DMS79 (cell line): ENCODE measurements at places on chromosomes 12 and 14.

DNA sequence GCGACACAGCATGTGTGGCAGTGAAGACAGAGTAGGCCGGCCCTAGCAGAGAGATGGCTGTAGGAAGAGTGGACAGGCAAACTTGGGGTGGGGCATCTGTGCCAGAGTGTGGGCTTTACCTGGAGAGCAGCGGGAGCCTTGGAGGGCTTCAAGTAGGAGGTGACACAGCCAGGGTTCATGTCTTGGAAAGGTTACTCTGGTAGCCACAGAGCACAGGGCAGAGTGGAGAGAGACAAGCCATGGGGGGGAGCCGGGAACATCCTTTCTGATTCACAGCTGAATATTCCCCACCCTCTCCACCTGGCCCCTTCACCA is 53.5 kb upstream of the DIO3 start:
- no peak for DNase-seq

GRCh38 chr12:61538951-61539350 is 721.3 kb upstream of the USP15 start:
- DNase-seq: no peak

- no peak for DNase-seq
Measured at GRCh38 chr14:67857778-67858350, 38.3 kb downstream of the RAD51B start.

GRCh38 chr12:119204131-119204530 is 25.4 kb downstream of the HSPB8 start:
- DNase-seq: no peak

- DNase-seq: no peak
Measured at GRCh38 chr14:50451854-50452253, 55.2 kb upstream of the CDKL1 start.

- no peak for DNase-seq
Measured at GRCh38 chr14:90785471-90785870, 30.8 kb downstream of the TTC7B start.

GRCh38 chr14:61438036-61438435 is 116.7 kb downstream of the PRKCH start:
- DNase-seq: no peak

DNA sequence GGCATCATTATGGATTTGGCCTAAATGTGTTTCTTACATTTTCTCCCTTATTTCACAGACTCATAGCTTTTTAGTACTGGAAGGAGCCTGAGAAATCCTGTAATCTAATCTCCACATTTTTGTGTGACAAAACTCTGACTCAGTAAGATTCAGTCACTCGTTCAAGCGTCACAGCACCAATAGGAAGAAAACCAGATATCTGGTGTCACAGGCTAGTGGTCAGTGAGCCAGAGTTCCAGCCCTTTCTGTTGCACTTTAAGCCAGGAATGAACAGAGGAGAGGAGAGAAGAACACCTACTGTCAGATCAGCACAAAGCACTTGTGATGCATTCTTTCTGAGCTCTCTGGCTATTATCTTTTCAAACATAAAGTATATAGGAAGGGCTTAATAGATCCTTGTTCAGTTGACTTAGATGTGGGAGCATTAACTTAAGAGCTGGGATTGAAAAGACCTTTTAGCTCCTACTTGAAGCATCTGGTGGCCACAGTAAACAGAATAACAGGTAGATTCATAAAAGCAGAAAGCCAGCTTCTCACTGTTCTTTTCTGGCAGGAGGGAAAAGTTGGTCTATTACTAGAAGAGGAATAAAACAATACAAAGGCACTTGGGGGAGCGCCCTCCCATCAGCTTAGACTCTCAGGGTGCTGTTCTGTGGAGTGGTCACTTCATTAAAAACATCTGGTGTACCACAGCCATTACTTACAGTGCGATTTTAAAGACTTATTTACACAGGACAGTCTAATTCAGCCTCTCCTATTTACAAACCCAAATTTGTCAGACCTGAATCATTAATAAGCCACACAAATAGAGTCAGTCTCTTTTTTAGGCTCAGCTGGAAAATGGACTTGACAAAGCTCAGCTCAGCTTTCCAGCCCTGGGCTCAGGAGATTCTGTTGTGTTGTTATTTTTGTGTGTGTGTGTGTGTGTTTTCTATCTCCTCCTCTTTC is 12.2 kb upstream of the NID2 start:
- DNase-seq: peak; percentile 78

GRCh38 chr12:122356192-122356635 is 66.3 kb downstream of the CLIP1 start:
- no peak for DNase-seq

DNA sequence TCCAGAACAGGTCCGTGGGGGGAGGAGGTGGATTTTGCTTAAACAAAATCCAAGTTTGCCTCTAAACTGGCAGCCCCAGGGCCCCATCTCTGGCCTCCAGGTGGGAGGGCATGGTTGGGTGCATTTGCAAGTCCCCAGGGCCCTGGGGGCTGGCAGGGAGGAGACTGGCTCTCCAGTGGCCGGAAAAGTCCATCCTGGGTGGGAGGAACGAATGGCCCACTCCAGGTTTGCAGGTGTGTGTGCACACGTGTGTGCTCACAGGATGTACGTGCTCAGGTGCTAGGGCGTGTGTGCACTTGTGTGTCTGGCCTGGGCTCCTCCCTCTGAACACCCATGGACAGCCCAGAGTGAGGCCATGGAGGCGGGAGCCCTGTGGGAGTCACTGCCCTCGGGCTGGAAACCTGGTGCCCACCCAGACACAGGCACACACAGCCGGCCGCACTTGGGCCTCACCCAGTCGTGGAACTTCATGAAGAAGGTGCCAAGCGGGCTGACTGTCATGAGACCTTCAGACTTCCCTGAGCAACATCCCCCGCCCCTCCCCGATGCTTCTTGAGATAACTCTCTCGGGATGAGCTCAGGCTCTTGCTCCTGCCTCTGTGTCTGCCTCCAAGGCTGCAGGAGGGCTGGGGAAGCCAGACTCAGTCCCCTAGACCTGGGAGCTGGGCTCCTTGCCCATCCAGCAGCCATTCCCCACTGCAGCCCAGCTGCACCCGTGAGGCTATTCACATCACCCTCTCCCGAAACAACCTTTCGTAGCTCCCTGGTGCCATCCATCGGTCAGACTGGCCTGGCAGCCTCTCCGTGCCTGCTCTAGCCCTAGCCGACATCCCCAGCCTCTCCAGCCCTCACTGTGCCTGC is 9.4 kb downstream of the AHNAK2 start:
- DNase-seq: peak; percentile 63

DNA sequence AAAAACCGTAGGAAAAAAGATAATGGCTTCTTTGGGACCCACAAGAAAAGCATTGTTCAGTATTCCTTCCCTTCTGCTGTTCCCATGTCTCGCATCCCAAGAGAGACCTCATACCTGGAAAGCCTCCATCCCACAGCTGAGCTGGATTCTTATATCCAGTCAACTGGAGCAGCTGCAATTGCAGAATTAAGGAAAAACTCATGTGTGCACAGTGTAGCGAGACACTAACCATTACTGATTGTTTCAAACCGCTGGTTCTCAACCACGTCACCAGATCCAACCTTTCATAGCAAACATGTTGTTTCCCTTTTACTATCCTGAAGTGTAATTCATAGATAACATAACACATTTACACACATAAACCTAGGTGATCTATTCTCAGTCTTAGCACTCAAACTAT is 5.5 kb upstream of the RNASE10 start:
- no peak for DNase-seq

DNA sequence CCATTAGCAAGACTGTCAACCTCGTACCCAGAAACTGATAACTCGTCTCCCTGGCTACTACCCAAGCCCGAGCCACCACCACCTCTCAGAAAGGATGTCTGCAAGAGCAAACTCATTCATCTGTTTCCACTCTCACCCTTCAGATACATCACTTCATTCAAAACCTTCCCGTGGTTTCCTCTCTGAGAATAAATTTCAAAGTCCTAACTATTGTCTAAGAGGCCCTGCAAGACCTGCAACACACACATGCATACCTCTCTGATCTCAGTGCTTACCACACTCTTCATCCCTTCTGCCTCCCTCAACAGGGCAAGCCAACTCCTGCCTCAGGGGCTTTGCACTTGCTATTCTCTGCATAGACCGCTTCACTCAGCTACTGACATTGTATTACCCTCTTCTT is 40.6 kb downstream of the PPP1R13B start:
- peak; percentile 21 for DNase-seq

- DNase-seq: no peak
Measured at GRCh38 chr12:52616680-52617402, 1.5 kb downstream of the KRT73 start.

DNA sequence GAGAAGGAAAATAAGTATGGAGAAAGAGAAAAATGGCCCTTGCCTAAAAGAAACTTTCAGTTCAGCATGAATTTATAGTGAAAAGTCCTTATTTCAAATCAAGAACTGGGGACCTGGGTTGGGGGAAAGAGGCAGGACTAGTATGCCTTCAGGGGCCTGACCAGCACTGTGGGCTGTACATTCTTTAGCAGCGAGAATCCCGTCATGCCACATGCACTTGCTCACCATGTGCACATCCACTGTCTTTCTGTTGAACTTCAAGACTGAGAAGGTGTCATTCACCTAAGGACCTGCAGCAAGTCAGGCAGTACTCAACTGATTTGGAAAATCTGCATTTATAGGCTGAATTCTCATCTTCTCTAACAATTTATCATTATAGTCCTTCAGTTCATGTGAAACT is 50.2 kb downstream of the RAB35 start:
- DNase-seq: no peak

DNA sequence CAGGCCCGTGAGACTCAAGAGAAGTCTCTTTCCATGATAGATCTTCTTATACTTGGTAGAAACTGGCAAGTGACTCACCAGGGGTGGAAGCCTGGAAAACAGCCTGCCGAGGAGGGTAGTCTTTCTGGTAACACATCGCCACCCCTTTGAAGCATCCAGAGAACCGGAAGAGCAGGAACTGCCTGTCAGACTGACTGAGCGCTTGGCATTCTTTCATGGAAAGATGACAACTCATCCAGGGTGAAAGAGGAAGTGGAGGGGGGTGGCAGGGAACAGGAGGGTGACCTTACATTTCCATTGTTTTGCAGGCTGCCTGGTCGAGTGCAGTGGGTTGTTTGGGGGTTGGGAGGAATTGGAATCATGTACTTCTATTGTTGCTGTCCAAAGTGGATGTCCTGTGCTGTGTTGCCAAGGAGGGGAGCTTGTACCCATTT is 34.5 kb downstream of the PRKCH start:
- DNase-seq: no peak

DNA sequence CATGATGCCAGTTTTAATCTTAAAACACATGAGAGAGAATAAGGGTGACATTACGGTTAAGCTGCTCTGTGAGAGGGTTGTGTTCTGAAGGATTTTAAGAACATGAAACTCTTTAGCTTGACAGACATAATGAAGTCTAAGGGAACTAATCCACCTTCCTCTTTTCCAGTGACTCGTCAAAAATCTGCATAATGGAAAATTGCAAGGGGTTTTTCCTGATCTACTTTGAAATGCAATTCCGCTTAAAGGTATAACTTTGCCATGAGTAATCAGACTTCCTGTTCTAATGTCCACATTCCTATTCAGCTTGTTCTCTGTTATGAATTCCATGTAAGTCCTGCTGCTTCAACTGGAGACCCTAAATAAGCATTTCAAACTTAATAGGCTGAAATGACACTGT is at the start of gene ZNF705A:
ZNF705A (plus strand) TSS at position 171 of the 400 bp plus-strand sequence. CDS start 15,611 bp downstream, outside the sequence.
- no peak for DNase-seq

- no peak for DNase-seq
Measured at GRCh38 chr12:28941248-28941647, 207.8 kb upstream of the FAR2 start.

- DNase-seq: no peak
Measured at GRCh38 chr12:109772622-109773321, 59.1 kb downstream of the FAM222A start.

GRCh38 chr12:75404231-75404630 is 13.3 kb downstream of the GLIPR1L2 start:
- DNase-seq: no peak

DNA sequence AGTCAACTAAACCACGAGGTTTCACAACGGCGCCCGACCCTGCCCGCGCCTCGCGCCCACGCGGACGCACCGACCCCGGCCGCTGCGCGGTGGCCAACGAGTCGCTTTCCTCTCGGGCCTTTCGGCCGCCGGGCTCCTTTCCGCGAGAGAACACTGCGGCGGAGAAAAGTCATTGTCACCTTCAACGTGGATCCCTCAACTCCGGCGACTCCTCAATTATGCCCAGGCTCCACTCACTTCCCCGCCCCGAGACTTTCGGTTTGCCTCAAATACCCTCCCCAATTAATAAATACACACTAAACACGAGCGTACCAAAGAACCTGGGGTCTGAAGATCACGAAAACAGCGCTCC is 450 bp downstream of the SINHCAF start:
- DNase-seq: no peak

GRCh38 chr12:121209624-121210572 is at the start of gene P2RX4:
Gene P2RX4, plus strand, starts transcription at chr12:121210129. Its CDS starts 36 bp downstream, at chr12:121210165.
- DNase-seq: peak; percentile 74

GRCh38 chr14:27072589-27072988 is 474.8 kb upstream of the NOVA1 start:
- DNase-seq: no peak

GRCh38 chr14:93200553-93200952 is 6.3 kb downstream of the GON7 start:
- DNase-seq: no peak

- no peak for DNase-seq
Measured at GRCh38 chr14:73153272-73153671, 17.0 kb downstream of the PSEN1 start.

- no peak for DNase-seq
Measured at GRCh38 chr12:18982226-18982949, 147.1 kb upstream of the PLEKHA5 start.

GRCh38 chr12:6635375-6635855 is 344 bp downstream of the LPAR5 start:
- DNase-seq: no peak

GRCh38 chr14:90460136-90460535 is 63.3 kb downstream of the CALM1 start:
- no peak for DNase-seq

DNA sequence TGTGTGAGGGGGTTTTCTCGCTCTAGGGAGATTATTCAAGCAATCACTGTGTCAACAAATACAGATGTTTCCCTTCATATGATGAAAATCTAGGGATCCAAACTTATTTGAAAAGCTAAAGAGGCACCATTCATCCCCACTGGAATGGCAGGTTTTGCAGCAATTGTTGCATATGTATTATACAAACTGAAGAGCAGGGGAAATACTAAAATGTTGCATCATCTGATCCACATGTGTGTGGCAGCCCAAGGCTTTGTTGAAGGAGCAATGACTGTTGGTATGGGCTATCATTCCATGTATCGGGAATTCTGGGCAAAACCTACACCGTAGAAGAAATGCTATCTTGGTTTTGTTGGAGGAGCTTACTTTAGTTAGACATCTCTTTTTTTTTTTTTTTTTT is 4.1 kb upstream of the PRPF40B start:
- no peak for DNase-seq
